Breast epithelium (tissue), 4 donors: ENCODE measurements at places on chromosomes 7 and 10.

DNA sequence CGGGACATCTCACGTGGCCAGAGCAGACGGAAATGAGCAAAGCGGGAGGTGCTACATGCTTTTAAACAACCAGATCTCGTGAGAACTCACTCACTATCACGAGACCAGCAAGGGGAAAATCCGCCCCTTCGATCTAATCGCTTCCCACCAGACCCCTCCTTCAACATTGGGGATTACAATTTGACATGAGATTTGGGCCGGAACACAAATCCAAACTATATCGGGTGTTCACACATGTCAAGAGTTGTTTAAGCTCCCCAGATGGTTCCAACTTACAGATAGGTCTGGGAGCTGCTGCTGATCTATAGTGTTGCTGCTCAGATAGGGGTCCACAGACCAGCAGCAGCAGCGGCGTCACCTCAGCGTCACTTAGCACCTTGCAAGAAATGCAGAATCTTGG lies 194.9 kb downstream of the GPAM start:
- H3K36me3 ChIP-seq, result no peaks in the 10 kb centered on the region
- H3K4me1 ChIP-seq, result no peaks in the 10 kb centered on the region
- DNase-seq, result no peak
- no peak overlapping the region for H3K27ac ChIP-seq
- H3K4me3 ChIP-seq, result no peak overlapping the region

DNA sequence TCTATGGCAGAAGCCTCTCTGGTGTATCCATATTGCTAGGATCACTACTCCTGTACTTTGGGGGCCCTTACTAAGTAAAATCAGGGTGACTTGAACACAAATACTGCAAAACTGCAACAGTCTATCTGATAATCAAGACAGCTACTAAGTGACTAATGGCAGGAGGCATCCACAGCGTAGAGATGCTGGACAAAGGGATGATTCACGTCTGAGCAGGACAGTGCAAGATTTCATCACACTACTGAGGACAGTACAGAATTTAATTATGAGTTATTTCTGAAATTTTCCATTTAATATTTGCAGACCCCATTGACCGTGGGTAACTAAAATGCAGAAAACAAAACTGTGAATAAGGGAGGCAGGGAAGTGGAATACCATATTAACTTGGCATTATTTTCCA lies 10.4 kb downstream of the CUL2 start:
- H3K36me3 ChIP-seq, result no peaks in the 10 kb centered on the region
- no peak for DNase-seq
- H3K27ac ChIP-seq, result no peak overlapping the region
- H3K4me3 ChIP-seq, result no peak overlapping the region
- H3K27me3 ChIP-seq, result no peaks in the 10 kb centered on the region

DNA sequence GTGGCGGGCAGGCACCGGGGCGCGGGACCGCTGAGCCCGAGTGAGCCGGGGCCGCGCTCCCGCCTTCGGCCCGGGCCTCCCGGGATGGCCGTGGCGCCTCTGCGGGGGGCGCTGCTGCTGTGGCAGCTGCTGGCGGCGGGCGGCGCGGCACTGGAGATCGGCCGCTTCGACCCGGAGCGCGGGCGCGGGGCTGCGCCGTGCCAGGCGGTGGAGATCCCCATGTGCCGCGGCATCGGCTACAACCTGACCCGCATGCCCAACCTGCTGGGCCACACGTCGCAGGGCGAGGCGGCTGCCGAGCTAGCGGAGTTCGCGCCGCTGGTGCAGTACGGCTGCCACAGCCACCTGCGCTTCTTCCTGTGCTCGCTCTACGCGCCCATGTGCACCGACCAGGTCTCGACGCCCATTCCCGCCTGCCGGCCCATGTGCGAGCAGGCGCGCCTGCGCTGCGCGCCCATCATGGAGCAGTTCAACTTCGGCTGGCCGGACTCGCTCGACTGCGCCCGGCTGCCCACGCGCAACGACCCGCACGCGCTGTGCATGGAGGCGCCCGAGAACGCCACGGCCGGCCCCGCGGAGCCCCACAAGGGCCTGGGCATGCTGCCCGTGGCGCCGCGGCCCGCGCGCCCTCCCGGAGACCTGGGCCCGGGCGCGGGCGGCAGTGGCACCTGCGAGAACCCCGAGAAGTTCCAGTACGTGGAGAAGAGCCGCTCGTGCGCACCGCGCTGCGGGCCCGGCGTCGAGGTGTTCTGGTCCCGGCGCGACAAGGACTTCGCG lies 534 bp downstream of the FZD9 start:
- DNase-seq, result no peak
- no peak overlapping the region for H3K27ac ChIP-seq
- H3K36me3 ChIP-seq, result no peaks in the 10 kb centered on the region
- H3K4me1 ChIP-seq, result no peaks in the 10 kb centered on the region

DNA sequence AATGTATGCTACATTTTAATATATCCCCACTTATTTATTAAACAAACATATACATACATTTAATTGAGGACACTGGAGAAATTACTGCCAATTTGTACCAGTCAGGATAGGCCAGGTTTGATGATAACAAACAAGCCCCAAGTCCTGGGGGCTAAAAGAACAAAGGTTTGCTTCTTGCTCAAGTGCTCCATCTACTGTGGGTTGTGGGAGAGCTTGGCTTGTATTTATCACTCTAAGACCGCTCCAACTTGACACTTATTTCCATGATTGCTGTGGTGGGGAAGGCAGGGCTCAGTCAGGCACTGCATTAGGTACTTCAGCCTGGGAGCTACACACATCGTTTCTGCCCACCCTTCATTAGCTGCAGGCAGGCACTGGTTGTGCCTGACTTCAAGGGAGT lies 136.6 kb upstream of the ZNF32 start:
- H3K4me1 ChIP-seq, result no peaks in the 10 kb centered on the region
- H3K27ac ChIP-seq, result no peak overlapping the region
- no peaks in the 10 kb centered on the region for H3K36me3 ChIP-seq
- no peak for DNase-seq

GRCh38 chr10:98060079-98060478 lies 29.7 kb upstream of the CRTAC1 start:
- peaks cover 31% of the 10 kb centered on the region for H3K27me3 ChIP-seq
- no peaks in the 10 kb centered on the region for H3K4me1 ChIP-seq
- no peak overlapping the region for H3K4me3 ChIP-seq
- DNase-seq, result no peak
- no peaks in the 10 kb centered on the region for H3K36me3 ChIP-seq
